Activated naive CD4-positive, alpha-beta T cell treated with anti-CD3 and anti-CD28 coated beads for 36 hours (primary cell): ENCODE measurements at places on chromosomes 1 and 21.

DNA sequence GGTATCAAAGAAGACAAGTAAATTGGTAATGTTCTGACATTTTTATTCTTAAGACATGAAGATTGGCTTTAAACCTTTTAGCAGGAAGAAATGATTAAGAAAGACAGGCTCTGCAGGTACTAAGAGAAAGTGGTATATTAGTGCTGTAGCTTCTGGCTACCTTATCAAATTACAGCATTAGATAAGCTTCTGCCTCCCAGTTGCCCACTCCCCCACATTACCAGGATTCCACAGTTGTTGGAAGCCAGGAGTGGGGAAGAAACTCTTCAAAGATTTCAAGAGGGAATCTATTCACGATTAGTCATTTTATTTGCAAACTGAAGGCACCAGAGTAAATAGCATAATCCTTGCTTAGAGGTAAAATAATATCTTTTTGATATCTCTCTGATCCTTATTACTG is 274.9 kb downstream of the LMO4 start:
- no peak for DNase-seq

- DNase-seq = no peak
Measured at GRCh38 chr1:240991230-240991629, 365.8 kb downstream of the RGS7 start.

GRCh38 chr1:37438869-37439343 is 35.5 kb upstream of the ZC3H12A start:
- DNase-seq = no peak

DNA sequence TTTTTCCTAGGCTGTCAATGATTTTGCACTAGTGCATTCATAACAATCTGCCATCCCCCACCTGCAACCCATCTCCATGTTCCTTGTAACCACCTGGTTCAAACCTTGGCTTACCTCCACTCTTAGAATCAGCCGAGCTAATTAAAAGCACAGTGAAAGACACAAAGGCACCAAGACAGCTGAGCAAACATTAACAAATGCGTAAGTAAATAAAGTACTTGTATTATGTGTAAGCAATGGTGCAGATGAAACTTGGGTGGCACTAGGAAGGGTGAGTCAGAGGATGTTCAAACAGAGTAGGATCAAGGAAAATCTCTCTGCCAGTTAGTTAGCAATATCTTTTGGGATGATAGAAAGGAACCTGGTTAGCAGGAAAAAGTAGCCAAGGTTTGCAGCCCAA is 5.1 kb upstream of the FOXJ3 start:
- no peak for DNase-seq

DNA sequence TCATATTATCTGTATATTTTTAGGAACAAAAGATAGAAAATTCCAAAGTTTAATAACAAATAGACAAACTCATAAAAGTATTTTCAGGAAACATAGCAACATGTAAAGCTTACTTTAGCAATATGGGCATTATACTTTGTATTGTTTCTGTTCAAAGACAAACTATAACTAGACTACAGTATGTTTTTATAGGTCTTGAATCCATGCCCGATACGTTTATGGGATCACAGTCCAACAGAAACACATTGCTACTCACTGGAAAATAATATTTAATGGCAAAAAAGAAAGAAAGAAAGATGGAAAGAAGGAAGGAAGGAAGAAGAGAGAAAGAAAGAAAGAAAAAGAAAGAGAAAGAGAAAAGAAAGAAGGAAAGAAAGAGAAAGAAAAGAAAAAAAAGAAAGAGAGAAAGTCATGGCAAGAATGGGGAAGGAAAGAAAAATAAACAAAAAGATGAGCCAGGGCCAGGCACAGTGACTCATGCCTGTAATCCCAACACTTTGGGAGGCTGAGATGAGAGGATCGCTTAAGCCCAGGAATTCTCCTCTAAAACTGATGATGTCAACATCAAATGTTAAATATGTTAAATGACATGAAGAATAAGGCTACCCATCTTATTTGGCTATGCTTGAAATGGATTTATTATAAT is 32.7 kb downstream of the TM2D1 start:
- DNase-seq = no peak

DNA sequence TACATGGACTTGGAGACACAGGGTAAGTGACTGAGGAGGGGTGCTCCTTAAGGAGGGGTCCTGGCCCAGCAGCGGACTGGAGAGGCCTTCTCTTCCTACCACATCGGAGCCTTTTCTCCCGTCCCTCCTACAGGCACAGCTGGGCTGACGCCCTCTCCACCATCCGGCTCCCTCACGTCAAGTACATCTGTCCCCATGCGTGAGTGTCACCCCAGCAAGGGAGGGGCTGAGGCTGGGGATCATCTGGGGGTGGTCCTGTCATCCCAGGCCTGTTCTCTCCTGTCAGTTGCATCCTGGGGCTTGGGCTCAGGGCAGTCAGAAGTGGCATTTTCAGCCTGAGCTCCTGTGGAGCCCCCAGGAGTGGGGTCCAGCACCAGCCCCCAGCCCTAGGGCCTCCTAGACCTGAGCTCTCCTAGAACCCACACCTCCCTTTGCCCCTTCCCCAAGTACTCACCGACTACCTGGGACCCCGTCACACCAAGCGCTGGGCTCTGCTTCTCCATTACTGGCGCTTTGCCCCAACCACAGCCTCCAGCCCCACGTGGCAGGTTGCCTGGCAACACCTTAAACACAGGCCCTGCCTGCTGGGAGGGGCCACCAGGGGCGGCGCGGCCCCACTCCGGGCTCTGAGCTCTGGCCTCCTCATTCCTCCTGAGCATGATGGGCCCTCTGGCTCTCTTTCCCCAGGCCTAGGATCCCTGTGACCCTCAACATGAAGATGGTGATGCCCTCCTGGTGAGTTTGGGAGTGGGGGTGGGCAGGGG is 2.3 kb downstream of the LYPLA2 start:
- no peak for DNase-seq

- no peak for DNase-seq
Measured at GRCh38 chr1:200891774-200892157, 2.9 kb upstream of the INAVA start.

DNA sequence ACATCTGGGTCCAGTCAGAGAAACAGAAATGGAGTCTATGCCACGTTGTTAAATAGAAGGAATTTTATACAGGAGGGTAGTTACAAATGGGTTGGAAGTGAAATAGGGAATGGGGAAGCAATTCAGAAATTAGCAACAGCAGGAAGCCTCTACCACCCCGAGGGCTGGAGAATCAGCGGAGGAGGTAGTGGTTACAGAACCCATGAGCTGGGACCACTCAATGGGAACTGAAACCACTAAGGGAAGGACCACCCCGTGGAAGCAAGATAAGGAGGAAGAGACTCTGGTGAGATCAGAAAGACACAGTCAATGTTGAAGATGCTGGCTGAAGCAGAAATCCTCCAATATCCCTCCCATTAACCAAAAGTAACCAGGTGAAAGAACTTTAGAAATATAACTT is 15.5 kb upstream of the MAST2 start:
- no peak for DNase-seq

- DNase-seq = no peak
Measured at GRCh38 chr1:98739762-98740161, 78.2 kb downstream of the SNX7 start.

DNA sequence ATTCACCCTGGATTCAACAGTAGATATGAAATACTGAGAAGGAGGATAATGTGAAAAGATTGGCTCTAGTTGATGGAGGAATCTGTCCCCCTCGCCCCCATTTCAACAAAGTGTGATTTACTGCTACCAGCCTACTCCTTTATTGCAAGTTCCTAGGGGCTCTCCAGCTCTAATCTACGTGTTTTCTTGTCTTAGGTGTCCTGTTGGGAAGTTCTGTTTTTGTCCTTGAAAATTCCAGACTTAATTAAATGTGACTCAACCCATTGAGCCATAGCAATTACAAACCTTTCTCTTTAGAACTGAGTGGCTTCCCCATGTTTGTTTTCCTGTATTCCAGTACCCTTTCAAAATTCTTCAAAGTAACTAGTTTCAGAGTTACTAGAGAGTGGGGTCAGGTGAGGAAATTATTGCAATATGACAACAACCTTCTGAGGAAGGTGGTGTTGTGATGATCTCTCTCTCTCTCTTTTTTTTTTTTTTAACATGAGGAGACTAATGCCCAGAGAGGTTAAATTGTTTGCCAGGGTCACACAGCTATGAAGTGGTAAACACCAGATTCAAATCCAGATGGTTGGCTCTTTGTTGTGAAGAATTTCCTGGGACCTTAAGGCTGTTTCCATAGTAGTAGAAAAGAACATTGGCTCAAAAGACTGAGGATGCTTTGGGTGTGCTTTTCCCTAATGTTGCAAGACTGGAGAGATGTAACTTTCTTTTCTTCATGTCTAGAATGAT is 3.5 kb downstream of the RGL1 start:
- no peak for DNase-seq

GRCh38 chr1:207045453-207045852 is 5.6 kb downstream of the YOD1 start:
- DNase-seq = no peak

- no peak for DNase-seq
Measured at GRCh38 chr1:62090016-62090415, 104.6 kb upstream of the L1TD1 start.

DNA sequence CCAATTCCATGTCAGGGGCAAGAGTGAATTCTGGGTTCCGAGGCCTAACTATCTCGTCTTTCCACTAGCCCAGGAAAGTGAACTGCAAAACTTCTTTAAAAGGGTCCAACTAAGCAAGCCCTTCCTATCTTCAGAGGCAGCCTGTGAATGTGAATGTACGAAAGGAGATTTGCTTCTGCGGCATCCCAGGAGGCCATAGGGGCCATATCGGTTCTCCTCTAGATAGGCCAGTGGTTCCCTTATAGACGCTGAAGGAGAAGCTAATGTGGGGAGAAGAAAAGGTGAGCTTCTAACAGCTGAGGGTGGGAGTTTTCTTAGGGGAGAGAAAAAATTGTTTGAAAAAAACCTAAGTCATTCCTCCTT is 128.0 kb upstream of the C1orf174 start:
- DNase-seq = no peak

DNA sequence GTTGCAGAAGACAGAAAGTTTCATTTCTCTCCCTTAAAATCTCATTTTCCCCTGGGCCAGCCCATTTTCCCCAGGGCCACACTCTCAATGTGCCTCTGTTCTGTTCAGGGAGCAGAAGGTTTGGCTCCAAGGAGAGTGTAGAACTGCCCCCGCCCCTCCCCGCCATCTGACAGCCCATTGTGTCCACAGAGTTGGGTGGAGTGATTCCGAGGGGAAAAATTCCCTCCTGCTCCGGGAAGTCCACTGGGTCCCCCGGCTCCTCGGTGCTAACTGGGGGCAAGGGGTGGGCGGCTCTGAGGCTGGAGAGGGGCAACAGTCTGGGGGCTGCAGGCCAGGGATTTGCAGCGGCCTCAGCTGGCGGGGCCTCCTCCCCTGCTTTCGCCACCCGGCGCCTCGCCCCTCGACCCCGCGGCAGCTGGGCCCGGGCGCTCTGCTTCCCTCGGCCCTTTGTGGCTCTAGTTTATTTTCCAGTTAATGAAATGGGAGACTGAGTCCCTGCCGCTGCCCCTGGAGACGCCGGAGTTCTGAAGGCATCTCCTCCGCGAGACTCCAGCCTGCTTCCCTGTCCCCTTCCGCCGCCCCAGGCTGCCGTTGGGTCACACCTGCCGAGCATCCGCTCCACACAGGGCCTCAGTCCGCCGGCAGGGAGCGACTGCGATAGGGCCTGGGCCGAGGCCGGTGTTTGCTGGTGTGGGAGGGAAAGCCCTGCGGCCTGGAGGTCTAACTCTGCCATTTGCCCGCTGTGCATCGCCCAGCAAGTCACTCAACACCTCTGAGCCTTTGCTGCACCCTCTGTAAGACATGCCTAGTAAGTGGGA is 14.7 kb upstream of the KIRREL1 start:
- DNase-seq = peak; percentile 5
